ENCODE measurements at places on chromosomes 2 and 18.

GRCh38 chr2:128092656-128093055, 1.7 kb downstream of the UGGT1 start:
- no peak for DNase-seq

DNA sequence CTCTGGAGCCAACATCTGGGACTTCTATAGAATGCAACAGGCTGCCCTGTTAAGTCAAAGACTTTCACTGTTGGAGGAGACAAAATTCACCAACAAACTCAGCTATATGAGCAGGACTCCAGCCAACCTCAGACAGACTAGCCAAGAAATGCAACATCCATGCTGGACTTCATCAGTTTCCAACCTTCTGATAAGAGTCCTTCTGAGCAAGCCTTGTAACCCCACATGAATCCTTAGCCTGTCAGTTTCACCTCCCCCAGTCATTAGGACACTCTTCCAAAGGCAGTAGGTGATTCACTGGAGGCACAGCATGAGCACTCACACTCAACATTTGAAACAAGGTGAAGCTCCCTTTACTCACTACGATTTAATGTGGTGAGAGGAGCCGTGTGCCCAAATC, 5.8 kb downstream of the TBC1D8 start:
- DNase-seq: no peak

DNA sequence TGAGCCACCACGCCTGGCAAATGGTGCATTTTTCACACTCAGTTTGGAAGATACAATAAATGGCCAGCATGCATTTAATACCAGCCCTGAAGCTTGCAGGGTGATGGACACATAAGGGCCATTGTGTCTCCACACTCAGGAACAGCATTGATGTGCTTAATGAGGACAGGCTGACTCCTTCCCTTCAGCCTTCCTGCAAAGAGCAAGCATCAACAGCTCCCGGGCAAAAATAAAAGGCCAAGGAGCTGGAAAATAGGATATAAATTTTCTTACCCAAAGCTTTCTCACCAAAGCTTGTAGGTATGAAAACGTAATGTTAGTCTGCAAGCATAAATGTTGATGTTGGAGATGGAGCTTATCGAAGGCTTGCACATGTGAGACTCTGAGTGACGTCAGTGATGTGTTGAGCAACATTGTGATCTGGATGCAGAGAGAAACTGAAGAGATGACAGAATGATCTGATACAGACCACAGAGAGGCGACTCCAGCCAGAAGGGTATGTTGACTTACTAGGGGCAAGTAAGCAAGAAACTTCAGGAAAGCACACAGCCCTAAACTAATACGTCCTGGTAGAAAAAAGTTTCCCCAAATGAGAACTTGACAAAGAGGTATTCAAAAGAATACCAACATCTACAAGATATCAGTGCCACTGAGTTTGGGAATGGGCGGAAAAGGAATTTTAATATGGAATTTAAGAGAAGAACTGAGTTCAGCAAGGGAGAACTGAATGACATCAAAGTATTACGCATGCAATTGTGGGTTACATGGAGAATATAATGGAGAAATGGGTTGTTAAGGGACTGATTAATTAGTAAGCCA, 256.5 kb downstream of the TGIF1 start:
- no peak for DNase-seq

DNA sequence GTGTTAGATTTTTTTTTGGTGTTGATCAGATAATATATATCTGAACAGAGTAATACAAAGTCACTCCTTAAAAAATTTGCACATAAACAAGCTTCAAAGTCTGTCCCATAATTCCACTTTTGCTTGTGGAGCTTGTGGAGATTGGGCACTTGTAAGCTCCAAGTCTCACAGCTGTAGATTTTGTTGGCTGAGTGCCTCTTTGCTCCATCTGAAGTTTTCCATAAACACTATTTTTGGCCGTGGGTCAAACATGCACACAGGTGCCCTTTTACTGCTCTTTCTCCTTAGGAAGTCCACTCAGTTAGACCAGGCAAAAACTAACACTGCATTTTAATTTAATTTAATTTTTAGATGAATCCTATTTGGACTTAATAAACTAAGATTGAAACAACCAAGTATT, 3.6 kb upstream of the KCNJ13 start:
- no peak for DNase-seq

GRCh38 chr2:85797921-85798320, 44.1 kb downstream of the ATOH8 start:
- no peak for DNase-seq

DNA sequence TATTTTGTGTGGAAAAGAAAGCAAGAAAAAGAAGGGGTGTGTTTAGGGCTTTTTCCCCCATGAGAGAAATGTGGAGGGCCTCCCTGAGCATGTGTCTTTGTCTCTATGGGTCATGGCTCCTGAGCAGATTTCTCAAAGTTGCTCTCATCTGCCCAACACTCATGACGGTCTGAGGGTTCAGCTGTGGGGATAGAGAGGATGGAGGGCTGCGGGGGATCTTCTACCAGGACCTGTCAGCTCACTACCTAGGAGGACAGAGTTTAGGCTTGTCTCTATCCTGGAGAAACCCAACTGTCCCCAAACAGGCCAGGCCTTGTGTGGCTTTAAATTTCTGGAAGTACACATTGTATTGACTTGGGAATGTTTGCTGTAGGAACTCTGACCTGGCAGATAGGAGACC, 342.2 kb downstream of the MYCN start:
- DNase-seq: no peak

DNA sequence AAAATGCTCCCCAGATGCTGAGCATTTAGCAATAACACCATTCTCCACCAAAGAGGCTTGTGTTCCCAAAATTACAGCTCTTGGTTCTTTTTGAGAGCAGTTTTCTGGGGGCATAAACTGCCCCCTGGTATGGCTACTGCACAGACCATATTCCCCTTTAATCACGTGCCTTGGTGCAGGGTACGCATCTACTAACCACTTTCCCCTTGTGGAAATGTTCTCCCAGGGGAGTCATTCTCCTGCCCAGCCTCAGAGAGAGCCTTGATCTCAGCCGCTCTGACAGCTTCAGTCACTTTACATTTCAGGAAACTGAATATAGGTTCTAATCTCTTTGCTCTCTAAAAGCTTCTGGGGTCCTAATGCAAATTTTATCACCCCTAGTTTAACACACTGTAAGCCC, 44.7 kb upstream of the EML6 start:
- DNase-seq: no peak

DNA sequence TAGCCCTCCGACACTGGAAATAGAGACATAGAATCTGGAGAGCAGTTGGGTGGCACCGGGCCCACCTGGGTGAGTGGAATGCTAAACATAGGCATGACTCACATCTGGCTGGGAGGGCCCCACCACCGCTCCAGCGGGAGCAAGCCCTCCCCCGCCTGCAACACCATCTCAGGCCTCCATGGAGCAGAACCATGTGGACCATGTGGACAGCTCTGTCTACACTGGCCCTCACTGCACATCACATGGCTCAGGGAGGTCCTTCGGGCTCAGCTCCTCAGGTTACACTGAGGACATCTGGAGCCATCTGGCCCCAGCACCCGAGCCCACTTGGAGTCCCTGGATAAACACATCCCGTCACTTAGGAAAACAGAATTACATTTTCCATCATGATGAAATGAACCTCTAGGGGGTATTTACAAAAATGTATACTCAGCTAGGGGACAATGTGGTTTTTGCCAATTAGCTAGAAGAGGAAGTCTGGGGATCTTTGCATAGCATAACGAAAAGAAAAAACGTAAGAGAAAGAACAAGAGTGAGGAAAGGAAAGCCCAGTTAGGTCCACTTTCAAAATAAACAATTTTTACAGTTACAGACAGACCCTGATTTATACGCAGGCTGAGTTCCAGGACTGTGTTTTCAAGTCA, 30.7 kb upstream of the MLPH start:
- no peak for DNase-seq

GRCh38 chr2:186612555-186613440, 22.9 kb downstream of the ITGAV start:
- DNase-seq: no peak

All from CD8-positive, alpha-beta T cell (primary cell).